Hypothalamus (tissue), 51 donors: ENCODE measurements at places on chromosomes 5 and 9.

DNA sequence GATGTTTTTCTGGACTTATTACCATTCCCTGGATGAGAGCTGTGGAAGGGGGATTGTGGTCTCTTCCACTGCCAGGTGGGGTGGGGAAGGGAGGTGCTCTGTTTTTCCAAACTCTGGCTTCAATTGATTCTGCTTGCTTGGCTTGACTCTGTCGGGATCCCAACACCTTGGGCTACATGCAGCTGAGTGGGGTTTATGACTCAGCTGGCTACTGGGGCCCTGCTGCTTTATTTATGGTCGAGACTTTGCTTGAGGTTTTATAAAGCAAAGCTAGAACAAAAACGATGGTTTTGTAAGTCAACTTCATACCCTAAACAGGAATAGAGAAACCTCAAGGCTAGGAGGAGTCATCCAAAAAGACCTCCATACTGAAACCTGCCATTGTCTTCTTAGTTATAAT, 76.3 kb downstream of the AOPEP start:
- no peak for DNase-seq

- DNase-seq, result no peak
Observed at GRCh38 chr5:104273725-104274124, 711.1 kb upstream of the NUDT12 start.

GRCh38 chr5:96687812-96688453, 25.8 kb downstream of the CAST start:
- no peak for DNase-seq

- DNase-seq, result no peak
Observed at GRCh38 chr5:26553079-26553478, 485.3 kb downstream of the CDH9 start.

DNA sequence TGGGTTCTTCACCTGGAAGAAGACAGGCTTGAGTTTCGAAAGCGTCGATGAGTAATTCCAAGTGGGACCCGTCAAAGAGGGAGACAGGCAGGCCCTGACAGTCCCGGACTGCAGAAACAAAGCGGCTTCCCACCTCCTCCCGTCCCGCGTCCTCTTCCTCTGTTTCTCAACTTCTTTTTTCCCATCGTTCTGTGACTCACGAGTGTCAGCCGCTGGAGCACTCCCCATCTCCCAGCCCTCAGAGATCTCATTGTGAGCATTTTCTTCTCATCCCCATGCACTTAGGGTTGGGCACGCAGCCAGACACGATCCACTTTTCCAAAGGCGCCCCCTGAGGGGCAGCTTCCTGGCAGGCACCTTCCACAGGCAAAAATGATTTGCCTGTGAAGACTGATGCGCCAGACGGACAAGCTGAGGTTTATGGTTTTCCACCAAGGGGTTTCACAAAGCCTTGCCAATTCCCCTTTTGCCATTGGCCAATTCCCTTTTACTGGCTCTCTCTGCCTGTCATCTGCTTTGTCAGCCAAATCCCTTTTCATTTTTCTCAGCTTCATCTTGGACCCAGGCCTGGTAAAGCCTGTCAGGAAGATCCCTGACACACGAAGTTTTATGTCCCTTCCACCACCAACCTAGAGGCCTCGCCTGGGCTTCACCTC, 86.5 kb upstream of the ANKRD55 start:
- no peak for DNase-seq

DNA sequence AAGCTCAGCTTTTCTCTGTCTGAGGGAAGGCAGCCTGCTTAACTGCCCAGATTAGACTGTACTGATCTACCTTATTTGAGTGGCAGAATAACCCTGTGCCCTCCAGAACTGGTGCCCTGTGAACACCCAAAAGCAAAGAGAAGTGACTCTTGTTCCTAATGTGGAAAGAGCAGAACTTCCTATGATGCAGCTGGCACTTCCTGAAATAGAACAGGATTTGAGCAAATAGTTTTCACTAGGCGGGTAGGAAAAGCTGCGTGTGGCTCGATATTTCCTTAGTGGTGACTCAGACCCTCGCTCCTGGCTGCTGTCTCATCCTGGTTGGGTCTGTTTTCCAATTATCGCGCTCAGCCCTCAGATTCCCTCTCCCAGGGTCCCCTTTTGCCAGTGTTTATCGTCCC, 89.9 kb downstream of the SH3TC2 start:
- DNase-seq, result no peak
